ENCODE measurements at places on chromosomes 4 and X.

DNA sequence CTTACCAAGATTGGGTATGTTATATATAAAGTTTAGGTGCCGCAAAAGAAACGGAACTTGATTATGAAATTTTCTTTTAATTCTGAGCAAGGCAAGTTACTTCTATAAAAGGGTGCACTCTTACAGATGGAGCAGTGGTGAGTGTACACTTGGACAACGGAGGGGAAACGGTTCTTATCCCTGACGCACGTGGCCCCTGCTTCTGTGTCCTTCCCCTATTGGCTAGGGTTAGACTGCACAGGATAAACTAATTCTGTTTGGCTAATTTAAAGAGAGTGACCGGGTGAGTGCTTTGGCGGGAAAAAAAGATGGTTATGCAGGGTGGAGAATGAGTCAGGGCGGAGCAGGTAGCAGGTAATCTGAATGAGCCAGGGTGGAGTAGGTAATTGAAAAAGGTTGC is 149.5 kb downstream of the GC start:
- DNase-seq, result no peak

DNA sequence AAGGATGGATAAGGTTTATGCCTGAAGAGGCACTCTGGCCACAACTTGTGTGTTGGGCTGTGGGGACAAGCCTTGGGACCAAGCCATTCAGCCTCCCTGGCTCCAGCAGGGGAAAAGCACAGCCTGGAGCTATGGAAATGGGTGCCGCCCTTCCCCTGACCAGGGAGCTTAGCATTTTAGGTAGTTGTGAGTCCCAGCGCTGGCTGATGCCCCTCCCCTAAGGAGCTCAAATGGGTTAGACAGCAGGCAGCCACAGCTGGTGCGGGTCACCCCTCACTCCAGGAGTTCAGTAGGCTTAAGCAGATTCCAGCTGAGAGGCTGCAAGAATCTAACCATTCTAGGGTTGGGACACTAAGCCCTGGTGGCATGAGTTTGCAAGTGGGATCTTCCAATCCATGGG is 172.9 kb downstream of the KCNIP4 start:
- no peak for DNase-seq

DNA sequence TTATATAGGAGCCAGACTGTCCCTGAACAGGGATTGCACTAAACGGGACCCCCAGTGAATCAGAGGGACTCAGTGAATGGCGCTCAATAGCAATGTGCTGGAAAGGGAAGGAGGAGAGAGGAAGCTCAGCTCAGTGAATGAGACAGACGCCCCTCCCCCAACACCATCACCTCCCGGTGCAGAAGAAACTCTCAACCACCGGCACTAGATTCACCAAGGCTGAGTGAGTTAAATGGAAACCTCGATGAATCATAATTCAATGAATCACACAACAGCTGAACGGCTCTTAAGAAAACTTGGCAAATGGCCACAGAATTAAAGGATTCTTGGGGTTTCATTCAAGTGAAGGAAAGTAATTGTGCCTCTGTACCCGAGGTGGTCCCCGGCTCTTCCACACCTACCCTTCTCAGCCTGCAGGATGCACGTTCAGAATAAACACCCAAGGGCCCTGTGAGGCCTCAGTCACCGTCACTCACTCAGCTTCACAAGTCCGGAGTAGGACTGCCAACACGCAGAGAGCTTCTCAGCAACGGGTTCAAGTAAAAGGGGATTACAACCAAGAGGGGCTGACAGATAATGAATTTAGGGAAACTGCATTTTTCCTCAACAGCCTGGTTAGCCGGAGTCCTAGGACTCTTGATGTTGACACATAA is 29.3 kb downstream of the CRMP1 start:
- DNase-seq, result no peak

DNA sequence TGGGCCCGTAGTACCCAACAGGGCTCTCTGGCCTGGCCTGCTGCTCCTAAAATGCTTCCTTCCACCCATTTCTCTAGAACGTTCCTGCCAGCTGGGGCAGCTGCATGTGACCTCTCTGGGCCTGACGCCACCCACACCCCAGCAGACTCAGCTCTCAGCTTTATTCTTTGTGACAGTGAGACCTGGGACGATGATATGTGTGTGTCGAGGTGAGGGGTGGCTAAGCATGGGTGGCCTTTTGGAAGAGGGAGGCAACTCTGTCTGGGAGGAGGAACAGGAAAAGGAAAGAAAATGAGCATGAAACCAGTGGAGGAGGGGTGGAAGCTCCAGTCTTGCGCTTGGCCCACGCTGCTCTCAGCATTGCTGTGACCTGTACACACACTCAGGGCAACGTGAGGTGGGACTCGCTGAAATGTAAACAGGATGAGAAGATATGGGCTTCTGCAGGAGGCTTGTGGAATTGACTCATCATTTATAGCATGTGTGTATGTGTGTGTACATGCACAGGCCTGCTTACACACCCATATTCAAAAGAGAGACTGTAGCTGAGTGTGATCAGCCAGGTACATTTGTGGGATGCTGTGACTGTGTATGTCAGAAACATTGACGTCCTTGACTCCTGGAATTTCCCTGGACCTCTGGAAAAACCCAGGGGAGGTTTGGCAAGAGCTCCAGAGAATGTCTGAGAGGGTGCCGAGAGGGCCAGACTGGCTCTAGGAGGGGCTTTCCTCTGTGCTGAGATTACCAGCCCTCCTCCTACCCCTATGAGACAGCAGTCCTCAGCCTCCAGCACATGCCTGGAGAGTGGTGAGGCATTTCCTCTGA is 137.9 kb downstream of the PJA1 start:
- no peak for DNase-seq

DNA sequence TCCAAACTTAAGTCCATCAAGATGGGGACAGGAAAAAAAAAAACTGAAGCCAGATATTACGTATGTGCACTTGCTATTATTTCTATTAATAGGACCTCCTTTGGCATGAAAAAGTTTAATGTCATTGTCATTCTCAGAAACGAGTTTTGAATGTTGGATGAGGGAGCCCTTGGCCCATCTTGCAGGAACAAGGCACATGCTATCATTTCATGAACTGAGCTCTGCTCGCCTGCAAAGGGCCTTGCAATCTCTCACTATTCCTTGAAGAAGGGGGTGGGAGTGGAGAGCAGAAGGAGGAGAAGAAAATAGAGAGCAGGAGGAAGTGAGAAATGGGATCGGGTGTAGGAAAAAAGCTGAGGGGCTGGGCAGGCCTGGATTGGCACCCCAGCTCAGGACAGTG is 34.3 kb upstream of the SPATA4 start:
- DNase-seq, result no peak

DNA sequence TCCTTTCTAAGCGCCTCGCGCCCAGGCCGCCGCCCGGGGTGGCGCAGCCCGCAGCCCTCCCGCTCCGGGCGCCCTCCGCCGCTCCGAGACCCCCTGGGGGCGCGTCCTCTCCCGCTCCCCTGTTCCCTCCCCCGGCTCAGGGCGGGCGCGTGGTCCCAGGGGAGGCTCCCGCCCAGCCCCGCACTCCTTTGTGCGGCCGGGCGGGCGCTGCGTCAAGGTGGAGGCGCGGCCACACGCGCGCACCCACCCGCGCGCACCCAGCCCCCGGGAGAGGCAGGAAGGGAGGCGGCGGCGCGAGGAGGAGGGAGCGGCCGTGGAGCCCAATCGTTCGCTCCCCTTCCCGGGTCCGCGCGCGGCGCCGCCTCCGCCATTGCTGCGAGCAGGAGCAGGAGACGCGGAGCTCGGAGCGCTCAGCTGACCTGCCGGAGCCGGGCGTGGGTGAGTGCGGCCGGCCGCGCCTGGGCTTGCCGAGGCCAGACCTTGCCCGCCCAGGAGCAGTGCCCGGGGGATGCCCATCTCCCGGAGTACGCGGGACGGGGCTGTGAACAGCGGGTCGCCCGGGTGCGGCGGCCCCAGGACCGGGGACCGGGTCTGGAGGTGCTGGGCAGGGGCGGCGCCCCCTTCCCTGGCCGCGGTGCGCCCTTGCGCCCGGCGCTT is at the start of gene NSG1:
Gene NSG1 (plus strand): TSS at position 367 of the 657 bp plus-strand sequence. CDS start 528 bp downstream, outside the sequence.
- DNase-seq, result peak; percentile 7

DNA sequence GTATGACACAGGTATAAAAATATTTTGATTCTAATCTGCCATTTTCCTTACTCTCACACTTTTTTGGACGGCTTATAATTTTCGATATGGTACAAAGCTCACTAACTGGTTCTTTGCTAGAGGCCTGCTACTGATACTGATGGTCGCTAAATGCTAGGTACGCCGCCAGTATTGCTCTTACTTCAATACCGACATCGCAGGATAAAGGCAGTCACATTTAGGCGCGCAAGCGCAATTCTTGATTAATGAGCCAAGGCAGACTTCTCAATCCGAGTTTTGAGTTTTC is 557 bp upstream of the USP38 start:
- no peak for DNase-seq

DNA sequence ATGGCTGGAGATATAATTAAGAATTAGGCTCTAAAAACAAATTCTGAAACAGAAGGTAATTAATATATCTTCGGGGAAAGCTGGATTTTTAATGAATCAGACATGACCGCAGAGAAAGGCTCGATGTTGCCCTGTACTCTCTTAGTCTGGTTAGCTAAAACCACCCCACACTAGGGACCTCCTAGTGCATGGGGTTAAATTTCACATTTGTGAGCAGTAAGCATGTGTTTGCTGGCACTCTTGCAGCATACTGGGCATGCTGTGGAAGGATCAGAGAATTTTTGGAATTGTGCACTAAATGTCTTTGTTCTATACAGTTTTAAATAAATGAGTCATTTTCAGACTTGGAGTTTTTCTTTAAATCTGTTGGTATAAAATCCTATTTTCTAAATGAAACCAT is 475.6 kb upstream of the FTHL17 start:
- no peak for DNase-seq

DNA sequence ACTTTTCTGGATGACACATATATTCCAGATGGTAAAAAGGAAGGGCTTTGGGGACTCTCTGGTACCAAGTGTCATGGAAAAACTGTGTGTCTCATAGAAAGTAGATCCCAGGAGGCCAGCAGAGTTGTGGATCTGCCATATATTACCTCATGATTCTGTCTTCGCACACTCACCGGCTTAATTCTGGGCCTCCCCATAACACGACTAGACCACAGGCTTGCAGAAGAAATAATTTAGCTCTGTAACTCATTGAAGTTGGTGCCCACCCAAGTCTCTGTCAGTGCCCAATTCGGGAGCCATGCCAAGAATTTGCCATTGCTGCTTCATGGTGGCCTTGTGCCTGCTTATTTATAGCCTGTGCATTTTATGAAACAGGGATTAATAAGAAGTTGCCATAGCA is 104.5 kb downstream of the AR start:
- DNase-seq, result no peak

DNA sequence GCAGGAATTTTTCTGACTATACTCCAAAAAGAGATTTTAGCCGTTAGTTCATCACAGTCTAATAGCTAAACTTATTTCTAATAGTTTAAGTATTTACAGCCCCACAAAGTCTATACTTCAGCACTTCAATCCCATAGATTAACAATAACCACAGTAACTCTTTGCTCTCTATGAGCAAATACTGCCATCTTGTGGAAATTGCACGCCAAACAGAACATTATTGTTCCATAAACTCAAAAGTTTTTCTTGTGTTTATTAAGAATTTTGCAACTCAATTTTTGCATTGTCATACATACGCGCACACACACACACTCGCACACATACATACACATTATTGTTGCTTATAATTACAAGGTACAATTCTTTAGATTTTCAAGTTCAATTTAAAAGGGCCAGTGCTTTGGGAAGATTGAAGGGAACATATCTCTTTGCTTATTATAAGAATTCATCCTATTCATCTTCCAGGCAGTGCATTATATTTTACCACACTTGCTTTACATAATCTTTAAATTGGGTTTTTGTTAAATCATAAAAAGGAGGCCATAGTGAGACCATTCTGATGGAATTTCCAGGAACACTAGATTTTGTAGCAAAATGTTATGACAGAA is 63.8 kb upstream of the ATOH1 start:
- DNase-seq, result no peak

DNA sequence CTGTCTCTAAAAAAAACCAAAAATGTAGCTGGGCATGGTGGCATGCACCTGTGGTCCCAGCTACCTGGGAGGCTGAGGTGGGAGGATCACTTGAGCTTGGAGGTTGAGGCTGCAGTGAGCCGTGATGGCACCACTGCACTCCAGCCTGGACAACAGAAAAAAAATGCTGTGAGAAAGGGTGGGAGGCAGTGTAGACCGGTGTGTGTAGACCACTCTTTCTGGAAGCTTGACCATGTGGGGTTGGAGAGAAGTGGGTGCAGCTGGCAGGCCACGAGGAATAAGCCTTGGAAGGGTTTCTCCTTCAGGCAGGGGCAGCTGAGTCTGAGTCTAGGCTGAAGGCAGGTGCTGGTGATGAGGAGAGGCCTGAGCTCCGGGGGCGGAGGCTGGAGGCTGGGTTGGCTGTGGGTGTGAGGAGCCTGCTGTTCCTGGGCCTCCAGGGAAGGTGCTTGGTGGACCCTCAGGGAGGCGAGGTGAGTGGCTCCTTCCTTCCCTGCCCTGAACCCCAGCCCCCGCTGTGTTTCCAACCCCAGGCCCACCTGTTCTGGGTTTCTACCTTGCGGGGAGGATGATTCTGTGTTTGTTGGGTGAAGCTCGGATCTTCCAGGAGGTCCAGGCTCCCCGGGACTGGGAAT is 9.3 kb upstream of the TBC1D14 start:
- no peak for DNase-seq

DNA sequence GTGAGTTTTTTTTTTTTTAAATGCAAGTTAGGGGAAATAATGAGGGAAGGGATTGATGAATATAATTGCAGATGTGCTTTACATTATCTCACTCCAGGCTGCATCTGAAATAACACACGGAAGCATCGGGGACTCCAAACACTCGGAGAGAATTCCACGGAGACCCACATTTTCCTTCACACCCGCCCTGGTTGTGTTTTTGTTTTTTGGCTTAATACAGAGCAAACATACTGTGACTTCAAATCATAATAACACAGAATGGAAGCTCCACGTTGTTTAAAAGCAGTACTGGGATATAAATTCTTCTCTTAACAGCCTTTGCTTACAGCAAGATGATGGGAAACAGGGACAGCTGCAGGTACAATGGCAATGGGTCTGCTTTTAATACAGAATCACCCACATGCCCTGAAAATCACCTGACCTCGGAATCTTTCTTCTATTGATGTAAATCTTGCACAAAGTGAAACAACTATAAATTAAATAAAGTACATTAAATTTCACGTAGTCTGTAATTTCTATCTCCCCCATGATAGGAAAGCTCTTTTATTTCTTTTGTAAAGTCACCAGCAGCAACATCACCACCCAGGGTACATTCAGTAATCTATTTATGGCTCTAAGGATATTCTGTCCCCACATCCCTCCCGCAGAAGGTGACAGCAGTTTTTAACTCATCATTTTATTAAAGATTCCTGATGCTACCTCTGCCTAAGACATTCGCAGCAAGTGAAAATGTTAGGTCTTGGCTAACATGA is 119.3 kb downstream of the ZNF827 start:
- no peak for DNase-seq

GRCh38 chr4:150609131-150609530 is 27.2 kb downstream of the MAB21L2 start:
- no peak for DNase-seq

- DNase-seq, result no peak
Observed at GRCh38 chrX:77603635-77604336, 156.6 kb downstream of the FGF16 start.

DNA sequence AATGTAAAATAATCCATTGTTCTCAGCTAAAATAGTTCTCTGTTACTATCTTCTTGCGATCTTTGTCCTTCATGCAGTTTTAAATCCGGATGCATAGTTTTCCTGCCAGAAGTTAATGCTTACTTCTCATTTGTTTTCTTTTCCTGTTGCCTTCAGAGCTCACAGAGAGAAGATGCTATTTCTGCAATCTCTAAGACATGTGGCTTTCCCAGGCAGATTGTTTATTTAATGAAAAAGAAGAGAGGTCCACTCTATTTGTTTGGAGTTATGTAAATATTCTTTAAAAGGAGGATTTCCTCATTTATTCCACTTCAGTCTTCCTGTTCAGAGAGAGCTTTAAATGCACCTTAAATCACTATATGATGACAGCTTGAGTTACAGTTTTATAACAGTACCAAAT is 39.3 kb upstream of the HPGD start:
- no peak for DNase-seq
